Fibroblast of skin of left quadriceps (primary cell): ENCODE measurements at places on chromosomes 5 and 9.

DNA sequence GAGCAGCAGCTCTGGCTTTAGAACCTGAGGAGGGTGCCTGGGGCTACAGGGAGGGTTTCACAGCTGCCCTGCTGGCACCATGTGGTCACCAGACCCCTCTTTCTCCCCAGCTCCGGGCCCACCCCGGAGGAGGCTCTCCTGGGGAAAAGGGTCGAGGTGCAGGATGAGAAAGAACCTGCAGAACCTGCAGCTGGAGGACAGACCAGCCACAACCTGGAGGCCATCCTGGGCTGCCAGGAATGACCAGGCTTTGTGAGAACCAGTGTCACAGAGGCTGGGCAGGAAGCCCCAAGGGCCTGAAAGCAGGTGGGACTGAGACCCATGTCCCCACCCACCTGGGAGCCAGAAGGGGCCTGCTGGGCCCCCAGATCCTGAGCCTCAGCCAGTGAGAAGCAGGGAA lies 23.0 kb downstream of the SEMA4D start:
- DNase-seq, result no peak

DNA sequence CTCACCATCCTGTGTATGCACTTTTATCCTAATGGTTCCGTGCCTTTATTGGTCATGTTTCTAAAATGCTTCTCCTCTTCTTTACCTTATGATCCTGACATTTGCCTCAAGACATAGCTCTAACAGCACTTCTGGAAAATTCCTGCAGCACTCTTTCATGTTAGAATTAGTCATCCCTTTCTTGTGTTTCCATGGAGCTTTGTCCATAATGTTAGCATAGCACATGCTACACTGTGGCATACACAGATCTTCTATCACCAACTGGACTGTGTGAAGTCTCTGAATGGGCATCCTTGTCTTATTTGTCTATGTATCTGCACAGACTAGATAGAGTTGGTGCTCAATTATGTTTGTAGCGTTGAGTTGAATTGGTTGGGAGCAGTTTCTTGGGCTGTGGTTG lies 2.0 kb downstream of the SCGB3A2 start:
- no peak for DNase-seq

- DNase-seq, result no peak
Observed at GRCh38 chr5:59874675-59875074, 18.9 kb downstream of the PDE4D start.

- DNase-seq, result no peak
Observed at GRCh38 chr5:43037636-43038495, 2.3 kb downstream of the ANXA2R start.

- DNase-seq, result no peak
Observed at GRCh38 chr9:126301985-126302603, 24.5 kb upstream of the MVB12B start.

- DNase-seq, result no peak
Observed at GRCh38 chr9:113399646-113400200, 1.4 kb downstream of the ALAD start.

- no peak for DNase-seq
Observed at GRCh38 chr5:31990081-31990650, 184.0 kb downstream of the GOLPH3 start.

GRCh38 chr9:135039266-135039870 lies 48.1 kb upstream of the OLFM1 start:
- DNase-seq, result no peak

DNA sequence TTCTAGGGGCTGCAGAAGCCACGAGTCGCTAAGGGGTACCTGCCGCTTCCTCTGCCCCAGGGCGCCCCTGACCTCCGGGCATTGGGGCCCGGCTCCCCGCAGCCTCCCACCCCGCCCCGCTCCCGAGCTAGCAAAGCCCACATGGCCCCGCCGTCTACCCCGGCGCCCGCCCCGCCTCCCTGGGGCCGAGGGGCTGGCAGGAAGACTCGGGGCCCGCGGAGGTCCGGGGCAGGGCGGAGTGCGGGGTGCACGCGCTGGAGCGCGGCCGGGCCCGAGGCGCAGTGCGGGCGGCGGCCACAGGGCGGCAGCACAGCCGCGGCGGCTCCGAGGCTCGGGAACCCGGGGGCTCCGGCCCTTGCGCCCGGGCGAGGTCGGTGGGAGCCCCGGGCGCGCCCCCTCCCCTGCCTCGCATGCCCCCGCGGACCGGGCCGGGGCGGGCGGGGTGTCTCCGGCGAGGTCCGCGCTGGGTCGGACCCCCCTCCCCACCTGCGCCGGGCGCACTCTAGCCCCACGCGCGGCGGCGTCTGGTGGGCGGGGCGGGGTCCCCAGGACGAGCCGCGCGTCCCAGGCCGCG lies 6.7 kb downstream of the NRARP start:
- no peak for DNase-seq

DNA sequence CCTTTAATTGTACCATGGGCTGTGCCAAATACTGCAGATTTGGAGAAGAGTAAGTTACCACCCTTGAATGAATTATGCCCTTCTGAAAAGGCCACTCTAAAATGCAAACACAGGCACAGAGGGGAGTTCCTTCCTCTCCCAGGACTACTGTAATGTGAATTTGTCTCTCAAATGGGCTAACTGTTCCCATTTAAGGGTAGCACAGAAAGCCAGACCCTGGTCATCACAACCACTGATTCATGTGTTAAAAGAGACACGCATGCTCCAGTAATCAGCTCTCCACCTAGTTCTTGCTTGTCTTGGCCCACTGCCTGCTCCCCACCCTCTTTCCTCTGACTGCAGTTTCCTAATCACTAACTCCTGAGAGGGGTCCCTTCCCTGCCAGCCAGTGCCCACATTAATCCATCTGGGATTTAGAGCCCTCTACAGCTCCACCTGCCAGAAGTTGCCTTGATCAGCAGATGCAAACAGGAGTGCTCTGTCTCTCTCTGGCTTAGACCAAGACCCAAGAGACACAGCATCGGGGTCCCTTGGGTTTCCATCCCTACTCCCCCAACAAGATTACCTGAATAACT lies 382.4 kb downstream of the TMEM167A start:
- DNase-seq, result no peak

- DNase-seq, result no peak
Observed at GRCh38 chr5:52107210-52107905, 680.4 kb upstream of the ITGA1 start.

GRCh38 chr9:12889402-12890106 lies 114.7 kb downstream of the LURAP1L start:
- no peak for DNase-seq

GRCh38 chr9:2583308-2584013 lies 38.1 kb upstream of the VLDLR start:
- no peak for DNase-seq

DNA sequence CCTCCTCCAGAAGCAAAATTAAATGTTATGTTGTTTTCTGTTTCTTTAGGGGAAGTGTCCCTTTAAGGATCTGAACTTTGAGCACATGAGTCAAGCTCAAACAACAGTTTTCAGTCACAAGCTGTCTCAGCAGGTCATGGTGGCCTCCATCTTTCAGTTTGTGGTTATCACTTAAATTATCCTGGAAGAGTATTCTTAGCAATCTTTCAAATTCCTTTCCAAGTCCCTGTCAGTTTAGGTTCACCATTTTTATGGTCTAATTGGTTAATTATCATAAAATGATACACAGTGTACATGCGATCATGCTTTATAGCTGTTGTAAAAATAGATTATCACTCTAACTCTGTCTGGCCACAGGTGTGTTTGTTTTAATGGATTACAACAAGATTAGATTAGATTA lies 43.1 kb upstream of the SELENOP start:
- DNase-seq, result no peak

GRCh38 chr9:133955821-133956411 lies 36.2 kb downstream of the VAV2 start:
- DNase-seq, result no peak

DNA sequence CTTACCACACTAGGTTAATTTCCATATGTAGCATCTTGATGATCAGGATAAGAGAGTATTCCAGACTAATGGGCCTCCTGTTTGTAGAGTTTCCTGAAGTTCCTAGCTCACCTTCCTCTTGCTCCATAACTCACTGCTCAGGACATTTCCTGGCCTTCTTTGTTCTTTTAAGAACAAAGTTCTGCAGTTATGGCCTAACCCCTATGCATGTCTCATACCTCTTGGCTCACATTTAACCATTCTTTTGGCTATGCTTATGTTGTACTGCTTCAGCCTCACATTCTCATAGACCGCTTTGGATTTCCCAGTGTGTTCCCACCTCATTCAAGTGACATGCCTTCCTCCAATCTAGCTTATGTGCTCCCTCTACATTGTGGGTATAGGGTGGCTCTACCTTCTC lies 40.5 kb upstream of the HMGCS1 start:
- no peak for DNase-seq

DNA sequence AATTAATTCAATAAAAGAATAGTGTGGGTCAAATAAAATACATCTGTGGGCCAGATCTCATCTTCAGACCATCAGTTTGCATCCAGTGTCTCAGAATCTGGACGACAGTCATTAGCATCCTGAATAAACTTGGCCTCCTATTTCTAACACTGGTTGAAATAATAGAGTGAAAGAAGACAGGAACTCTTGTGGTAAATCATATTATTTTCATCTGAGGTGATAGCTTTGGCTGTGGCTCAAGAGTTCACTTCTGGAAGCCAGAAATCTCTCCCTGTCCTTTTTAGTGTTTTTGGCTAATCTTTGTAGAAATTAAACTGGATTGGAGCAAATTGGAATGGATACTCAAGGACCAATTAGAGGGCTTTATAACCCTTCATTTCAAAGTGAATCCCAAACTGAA lies 63.4 kb upstream of the HMHB1 start:
- DNase-seq, result no peak

DNA sequence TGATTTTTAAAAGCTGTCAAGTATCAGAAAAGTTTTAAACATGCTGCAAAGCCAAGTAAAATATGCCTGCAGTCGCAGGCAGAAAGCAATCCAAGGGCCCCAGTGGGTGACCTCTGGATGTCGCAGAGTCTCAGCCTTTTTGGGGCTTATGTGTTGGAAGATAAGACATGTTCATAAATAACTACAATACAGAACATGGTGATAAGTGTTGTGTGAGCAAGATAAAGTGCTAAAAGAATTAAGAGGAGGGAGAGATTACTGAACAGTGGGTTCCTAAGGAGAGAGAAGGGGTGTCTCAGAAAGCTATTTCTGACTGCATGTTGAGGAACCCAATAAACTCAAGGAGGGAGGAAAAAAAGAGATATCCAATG lies 78.9 kb upstream of the ADRB2 start:
- DNase-seq, result no peak

- no peak for DNase-seq
Observed at GRCh38 chr5:103360475-103360874, 101.9 kb downstream of the MACIR start.

- DNase-seq, result no peak
Observed at GRCh38 chr9:1434052-1434767, 384.1 kb downstream of the DMRT2 start.

DNA sequence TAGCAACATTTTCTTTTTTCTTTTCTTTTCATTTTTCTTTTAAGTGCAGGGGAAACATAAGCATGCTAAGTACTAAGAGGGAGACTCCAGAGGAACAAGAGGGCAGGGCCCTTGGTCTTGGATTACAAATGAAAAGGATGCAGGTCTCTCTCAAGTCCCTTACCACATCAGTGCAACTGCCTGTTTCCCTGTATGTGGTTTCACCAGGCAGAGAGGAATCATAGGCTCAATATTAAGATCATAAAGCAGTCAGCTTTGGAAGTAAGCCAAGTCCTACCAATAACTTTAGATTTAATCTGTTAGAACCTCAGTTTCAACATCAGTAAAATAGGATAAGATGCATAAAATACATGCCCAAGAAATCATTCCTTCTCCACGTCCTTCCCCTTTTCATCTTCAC lies 422.7 kb upstream of the PAPPA start:
- no peak for DNase-seq

- DNase-seq, result no peak
Observed at GRCh38 chr5:119071561-119071995, 691 bp downstream of the DMXL1 start.

GRCh38 chr9:97786341-97786740 lies 66.7 kb upstream of the FOXE1 start:
- no peak for DNase-seq

DNA sequence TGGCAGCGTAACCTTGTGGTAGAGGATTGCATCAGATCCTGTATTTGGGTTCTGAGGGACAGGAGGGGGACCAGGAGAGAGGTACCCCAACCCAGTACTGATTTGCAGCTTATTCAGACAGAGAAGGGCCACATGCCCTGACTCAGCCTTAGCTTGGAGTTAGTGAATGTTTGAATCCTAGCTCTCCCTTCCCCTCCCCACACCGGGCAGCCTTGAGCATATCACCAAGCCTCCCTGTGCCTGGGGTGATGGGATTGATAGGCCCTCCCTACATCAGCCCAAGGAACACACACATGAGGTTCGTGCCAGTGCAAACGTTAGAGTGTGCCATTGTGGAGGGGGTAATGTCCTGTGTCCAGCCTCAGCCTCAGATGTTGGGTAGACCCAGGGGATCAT lies 71.9 kb downstream of the AMBP start:
- DNase-seq, result no peak

DNA sequence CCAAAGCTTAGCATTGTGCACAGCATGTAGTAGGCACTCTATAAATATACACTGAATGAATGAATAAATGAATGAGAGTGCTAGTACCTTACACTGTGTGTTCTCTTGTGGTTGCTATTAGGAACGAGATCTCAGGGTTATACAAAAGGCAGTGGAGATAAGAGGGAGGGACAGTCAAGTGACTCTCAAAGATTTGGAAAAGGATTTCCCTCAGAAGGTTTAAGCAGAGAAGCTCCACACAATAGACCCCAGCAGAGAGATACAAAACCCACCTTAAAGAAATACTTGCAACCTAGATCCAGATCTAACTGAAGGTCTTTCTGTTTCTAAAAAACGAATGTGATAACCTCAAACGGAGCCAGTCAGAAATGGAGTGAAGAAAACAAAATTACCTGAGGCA lies 11.8 kb upstream of the EFNA5 start:
- no peak for DNase-seq

GRCh38 chr5:77133061-77133758 lies 46.1 kb upstream of the ZBED3 start:
- DNase-seq, result peak; percentile 89

DNA sequence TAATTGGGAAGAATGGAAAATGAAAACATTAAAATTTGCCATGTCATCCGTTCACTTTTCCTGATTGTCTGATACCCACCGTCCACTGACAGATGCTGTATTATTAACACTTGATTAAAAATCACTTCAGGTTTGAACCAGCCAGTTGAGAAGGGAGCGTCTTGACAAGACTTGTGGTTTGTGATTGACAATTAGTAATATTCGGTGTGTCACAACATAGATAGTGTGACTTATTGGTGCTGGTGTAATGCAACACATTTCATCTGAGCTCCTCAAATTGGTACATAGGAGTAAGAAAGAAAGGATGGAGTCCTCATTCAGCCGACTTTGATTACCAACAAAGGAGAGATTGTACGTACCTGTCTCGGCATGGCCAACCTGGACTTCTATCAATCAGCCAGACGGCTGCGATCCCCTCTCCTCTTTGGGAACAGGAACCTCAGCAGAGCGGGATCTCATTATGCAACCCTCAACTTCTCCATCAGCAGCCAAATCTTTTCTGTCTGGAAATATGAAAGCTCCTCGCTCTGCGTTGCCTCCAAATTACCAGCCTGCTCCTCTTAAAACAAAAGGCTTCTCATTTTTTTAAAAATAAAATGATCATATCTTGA lies 211.7 kb upstream of the MVB12B start:
- no peak for DNase-seq

GRCh38 chr5:141740885-141741284 lies 58.9 kb upstream of the ARAP3 start:
- DNase-seq, result no peak
